ENCODE measurements at places on chromosomes 1 and 21. TPM values are rescaled to one million over a fixed set of nuclear protein-coding genes. Genes with fewer than 3 reads are reported as not detected.

DNA sequence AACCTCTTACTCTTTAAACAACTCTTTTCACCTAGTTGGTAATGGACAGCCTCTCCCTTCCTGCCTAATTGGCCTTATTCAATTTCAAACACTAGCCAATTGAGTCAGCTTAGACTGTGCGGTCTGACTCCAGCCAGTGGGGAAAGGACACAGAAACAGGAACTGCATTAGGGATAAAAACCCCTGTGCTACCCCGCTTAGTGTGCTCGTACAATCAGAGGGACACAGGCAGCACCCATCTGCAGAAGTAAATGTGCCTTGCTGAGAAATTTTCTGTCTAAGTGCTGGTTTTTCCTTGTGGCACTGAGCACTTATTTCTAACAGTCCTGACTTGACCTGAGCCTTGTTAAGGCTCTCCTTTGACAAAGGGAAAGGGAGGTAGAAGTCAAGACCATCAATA, 6.0 kb upstream of the CD2 start:
- H3K27ac ChIP-seq: no peak overlapping the region
- no peak for DNase-seq
- no peak overlapping the region for H3K4me3 ChIP-seq
- peaks cover 12% of the 10 kb centered on the region for H3K27me3 ChIP-seq

DNA sequence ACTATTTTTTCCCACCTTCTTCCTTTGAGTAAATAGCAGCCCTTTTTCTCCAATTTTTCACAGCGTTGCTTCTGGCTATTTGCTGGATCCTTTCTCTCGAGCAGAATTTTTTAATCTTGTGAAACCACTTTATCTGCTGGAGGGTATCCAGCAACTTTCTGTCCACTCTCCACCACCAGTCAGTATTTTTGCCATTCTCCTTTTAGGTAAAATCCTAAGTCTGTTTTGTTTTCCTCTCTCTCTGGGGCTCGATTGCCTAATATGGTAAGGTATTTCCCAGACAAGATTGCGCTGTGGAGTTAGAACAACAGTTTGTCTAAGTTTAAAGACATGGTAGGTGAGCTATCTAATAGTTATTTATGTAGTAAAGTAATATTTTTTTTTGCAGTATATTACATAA, 156.9 kb downstream of the PPP1R12B start:
- H3K27ac ChIP-seq: peak overlapping the region; percentile 97
- no peak for DNase-seq
- H3K4me3 ChIP-seq: no peak overlapping the region
- peaks cover 7% of the 10 kb centered on the region for H3K4me1 ChIP-seq
- H3K36me3 ChIP-seq: no peaks in the 10 kb centered on the region

The FAM43B gene
- total RNA-seq: 3.1 TPM

The CAPN8 gene
- not detected for total RNA-seq

DNA sequence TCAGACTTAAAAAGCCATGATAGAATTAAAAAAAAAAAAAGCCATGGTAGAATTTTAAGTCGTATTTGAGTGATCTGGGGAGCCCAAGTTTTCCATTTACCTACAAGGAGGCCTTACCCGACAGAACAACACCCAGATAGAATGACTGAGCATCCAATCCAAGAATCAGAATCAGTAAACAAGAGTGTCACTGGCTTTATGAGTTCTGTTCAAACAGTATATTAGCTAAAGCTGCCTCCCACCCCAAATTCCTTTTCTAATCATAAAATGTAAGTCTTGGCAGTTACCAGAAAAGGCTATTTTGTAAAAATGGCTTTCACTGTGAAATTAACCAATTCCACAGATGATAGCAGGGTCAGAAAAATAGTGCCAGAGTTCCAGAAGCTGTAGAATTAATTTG, 1.2 kb downstream of the GTF2B start:
- H3K27ac ChIP-seq: peak overlapping the region; percentile 74
- H3K36me3 ChIP-seq: peaks cover 8% of the 10 kb centered on the region
- peaks cover 14% of the 10 kb centered on the region for H3K4me1 ChIP-seq
- no peaks in the 10 kb centered on the region for H3K27me3 ChIP-seq
- peak overlapping the region; percentile 94 for H3K4me3 ChIP-seq
